ENCODE measurements at places on chromosomes 2 and 18.

DNA sequence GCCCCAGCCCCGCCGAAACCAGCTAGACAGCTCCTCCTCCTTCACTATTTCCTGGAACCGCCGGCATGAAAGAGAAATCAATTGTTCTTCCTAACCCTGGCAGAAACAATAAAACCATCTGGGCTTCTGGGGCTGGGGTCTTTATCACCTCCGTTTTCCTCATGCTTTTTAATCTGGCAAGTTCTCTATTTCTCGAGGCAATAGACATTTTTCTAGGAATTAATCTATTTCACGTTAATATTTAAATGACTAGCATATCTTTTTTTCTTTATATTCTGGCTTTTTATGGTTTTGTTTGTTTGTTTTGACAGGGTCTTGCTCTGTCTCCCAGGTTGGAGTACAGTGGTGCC, 1.4 kb upstream of the KIF1A start:
- no peak for DNase-seq

DNA sequence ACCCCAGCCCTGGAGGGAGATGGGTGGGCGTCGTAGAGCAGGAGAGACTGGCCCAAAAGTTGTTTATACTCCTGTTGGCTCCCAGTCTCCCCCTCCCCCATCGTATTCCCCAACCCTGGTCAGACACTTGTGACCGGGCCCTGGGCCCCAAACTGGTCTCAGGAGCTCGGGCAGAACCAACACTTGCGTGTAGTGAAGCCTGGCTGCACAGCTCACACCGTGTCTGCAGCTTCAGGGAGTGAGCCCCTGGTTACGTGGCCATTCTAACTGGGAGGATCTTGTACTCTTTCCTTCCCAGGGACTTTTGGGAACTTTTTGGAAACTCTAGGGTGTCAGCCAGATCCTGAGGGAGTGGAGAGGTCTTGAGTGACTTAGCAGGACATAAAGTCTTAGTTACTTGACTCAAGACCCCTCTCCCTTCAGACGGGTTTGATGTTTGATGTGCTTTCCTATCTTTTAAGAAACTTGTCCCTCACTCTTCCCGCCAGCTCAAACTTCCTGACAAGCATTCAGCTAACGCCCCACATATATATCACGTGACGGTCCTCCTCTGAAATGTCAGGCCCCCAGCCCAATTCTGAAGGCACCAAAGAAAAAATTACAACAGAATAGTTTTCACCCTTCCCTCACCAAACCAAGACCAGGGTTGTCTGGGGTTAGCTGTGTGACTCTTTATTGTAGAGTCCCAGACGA, 2.3 kb downstream of the PKDCC start:
- DNase-seq = no peak

DNA sequence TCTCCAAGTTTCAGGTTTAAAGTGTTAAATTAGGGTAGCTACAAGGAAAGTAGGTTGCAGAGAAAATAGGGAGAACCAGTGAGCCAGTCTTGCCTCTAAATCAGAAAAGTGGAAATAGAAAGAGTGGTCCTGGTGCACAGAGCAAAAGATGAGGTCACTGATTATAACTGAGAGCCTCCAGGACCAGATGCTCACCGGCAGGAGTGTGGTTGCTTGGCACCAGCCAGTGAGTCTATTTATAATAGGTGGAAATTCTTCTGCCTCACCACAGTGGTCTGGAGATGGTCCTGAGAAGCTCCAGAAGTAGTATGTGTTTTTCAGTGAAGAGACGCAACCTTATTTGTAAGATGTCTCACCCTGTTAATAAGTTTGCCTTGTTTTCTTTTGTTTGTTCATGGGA, 373.9 kb upstream of the KCNJ3 start:
- no peak for DNase-seq

DNA sequence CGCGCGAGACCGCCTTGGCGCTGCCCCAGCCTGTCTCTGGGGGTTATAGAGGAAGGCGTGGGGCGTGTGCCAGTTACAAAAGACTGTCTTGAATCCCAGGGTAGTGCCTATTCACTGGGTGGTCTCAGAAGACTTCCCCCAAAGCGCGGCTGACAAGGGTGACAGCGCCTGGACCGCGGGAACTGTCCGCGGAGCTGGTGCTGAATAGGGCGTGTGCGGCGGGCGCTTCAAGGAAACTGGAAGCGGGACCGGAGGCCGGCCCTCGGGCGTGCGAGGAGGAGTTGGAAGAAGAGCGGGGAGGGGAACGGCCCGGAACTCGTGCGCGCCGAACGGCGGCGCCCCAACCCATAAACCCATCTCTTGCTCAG, 2.3 kb downstream of the EGR4 start:
- peak; percentile 62 for DNase-seq

DNA sequence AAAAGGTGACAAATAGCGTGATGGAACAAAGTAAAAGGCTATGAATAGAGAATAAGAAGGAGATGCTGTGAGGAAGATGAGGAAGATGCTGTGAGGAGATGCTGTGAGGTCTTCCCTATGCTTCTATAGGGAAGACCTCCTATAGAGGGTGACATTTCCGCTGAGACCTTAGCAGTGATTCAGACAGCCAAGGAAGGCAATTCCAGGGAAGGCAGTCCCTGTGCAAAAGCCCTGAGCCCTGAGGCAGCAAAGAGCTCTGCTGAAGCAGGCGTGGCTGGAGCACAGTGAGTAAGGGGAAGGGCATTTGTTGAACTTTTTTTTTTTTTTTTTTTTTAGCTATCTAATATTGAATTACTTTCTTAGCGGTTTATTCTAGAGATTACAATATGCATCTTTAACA, 142.7 kb upstream of the FOSL2 start:
- no peak for DNase-seq

DNA sequence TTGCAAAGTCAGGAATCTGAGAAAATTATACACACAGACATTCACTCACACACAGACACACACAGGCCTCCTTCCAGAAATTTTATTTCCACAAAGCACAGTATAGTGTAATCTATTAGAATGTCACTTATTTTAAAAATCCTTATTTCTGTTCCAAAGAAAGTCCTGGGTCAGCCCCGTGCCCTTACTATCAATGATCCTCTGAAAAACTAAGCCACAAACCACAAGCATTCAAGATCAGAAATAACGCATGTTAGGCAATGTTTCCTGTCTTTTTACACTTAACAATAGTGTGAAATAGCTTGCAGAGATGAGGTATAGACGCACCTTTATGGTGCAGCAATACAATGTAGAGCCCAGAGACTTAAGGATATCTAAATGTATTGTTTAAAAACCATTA, 25.8 kb downstream of the TBC1D8 start:
- DNase-seq = no peak
